ENCODE measurements at places on chromosomes 5 and 9.

DNA sequence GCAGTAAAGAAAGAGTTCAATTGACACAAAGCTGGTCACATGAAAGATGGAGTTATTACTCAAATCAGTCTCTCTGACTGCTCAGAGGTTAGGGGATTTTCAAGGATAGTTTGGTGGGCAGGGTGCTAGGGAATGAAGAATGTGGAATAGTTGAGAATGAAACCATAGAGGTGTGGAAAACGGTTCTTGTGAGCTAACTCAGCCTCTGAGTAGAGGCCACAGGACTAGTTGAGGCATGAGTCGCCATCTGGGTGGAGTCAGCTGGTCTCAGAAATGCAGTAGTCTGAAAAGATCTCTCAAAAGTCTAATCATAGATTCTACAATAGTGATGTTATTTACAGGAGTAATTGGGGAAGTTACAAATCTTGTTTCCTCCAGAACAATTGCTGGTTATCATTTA lies 178.9 kb upstream of the SPEF2 start:
- no peak for DNase-seq

DNA sequence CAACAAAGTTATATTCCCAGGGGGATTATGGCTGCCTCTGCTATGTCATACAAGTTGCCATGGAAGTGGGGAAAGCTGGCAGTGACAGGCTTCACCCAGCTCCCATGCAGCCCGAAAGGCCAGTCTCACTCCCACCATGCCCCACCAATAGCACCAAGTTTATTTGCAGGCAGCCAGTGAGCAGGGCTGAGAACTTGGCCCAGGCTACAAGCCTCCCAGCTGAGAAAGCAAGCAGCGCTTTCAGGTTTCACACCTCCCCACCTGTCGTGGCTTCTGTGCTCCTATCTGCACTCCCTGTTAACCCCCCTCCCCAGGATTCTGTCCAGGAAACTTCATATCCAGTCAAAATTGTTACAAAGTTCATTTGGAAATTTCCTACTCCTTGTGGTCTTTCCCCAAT lies 155.0 kb downstream of the SAXO1 start:
- DNase-seq = no peak

GRCh38 chr9:125913551-125913950 lies 166.4 kb downstream of the PBX3 start:
- DNase-seq = no peak

DNA sequence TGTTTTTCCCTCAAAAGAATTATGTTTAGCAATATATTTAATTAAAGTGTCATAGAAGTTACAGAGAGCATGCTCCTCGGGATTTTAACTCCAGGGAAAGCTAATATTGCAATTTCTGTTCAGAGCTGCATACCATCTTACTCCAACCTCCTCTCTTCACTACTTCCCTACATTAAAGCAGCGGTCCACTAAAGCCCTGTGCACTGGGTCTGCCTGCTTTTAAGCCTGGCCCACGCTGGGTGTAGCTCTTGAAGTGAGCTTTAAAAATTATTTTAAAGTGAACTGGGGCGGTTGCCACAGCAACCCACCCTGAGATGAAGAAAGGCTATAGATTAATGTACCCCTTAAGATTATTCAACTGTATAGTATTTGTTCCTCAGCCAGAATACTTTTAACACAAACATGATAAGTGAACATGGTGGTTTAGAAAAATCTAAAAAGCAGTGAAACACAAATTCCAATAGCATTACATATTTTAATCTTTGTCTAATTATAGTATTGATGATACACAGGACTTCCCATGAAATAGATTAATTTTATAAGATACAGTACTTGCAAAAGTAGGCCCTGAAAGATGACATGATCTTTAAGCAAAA lies 3.9 kb upstream of the MEF2C start:
- no peak for DNase-seq

DNA sequence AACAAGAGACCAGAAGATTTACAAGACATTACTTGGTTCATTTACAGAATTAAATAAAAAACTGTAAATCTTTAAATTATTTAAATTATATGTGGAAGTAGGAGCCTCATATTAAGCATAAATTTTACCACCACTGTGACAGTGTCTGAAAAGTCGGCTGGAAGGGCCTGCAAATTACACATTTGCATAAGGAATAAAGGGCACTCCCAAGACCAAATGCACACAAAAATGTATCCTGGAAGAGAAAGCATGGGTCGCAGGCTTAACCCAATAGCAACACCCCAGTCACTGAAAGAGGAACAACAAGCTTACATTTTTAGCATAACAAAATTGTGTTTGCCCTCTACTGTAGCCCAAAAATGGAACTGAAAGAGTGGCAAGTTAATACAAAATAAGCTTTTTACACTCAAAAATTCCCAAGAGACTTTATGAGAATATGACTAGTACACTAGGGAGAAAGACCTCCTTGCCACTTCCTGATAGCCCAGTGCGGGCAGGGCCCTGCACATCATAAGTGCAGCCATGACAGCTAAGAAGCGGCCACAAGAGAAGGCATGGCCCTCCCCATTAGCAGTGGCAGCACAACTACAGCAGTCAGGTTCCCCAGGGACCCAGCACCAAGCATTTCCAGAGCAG lies 482.0 kb downstream of the DTWD2 start:
- no peak for DNase-seq

- DNase-seq = no peak
These were observed 65.5 kb upstream of the ABCA1 start for GRCh38 chr9:104993291-104993963.

DNA sequence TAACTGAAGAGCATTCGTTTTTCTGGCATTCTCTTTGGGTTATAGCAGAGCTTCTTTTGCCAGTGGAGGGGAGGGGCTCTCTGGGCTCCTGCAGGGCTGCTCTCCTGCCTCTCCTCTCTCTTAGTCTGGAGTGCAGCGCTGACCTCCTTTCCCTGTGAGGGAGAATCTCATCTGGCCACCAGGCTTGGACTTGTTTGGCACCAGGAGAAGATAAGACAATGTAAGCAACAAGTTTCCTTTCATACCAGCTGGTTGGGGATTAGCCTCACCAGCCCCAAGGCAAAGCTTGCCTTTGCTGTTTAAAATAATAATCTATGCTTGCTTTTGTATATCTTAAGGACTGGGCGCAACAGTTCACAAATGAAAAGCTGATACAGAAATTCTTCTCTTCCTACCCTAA lies 196.4 kb downstream of the TLE4 start:
- no peak for DNase-seq

DNA sequence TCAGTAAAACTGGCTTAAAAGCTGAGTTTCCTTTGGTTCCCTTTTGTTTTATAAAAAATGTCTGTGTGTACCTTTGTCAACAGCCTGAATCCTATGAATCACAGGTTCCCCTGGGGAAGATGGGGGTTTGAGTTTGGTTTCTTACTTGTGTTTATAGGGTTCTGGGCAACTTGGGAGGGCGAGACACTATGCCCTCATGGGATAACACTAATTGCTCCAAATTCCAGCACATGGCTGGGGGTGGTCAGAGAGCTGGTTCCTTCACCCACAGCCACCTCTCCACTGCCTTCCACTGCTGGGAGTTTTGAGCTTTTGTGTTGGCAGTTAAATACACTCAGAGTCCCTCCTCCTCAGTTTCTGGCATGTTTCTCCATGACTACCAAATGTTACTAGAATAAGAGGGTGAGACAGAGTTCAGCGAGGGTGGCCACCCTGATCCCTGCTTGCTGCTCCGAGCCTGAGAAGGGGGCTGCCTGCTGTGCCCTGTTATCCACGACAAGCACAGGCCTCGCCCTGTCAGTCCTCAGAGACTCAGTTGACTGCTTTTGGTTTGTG lies 83.0 kb upstream of the EPB41L4B start:
- DNase-seq = no peak

DNA sequence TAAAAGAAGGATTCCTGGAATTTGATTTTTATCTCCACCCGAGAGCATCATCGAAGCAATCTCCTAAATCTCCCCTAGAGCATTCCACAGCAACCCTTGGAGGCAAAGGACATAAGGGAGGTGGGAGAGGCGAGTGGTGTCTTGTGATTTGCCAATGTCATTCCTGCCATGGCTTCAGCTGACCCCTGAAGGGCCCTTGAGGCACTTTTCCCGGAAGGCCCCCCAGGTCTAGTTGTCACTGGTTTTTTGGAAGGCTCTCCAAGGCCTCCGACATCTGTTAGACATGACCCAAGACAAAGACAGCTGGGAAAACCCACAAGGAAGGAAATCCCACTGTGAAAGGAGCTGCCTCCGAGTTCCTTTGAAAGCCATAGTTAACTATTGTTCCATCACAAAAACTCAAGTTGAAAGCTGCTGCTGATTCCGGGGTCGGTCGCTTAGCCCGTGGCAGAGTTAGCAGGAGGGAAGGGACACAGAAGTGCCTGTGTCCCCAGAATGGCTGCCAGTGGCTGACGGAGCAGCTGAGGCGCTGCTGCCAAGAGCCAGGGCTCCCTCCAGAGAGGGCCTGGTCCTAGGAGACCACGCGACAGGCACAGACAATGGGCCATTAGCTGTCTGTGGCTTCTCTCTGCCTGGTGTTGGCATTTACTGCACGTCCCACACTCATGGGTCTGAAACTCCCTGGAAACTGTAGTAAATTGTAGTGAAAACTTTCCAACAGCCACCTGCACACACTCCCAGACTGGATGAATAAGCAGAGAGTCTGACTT lies 24.4 kb upstream of the TRIO start:
- no peak for DNase-seq

DNA sequence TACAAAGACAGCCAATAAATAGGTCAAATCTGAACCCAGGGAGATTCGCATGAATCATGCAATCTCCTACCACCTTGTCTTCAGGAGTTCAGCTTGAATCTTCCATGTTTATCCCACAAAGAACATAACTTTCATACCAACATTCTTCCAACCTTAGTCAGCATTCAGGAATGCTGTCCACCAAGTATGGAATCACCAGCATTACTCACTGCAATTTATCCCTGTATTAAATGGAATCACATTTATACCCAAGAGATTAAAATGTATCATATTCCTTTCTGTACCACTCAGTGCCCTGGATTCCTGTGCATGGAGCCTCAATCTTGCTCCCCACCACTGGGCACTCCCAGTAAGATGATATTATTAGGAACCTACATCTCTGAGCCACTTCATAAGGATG lies 162.6 kb downstream of the GLIS3 start:
- DNase-seq = no peak

DNA sequence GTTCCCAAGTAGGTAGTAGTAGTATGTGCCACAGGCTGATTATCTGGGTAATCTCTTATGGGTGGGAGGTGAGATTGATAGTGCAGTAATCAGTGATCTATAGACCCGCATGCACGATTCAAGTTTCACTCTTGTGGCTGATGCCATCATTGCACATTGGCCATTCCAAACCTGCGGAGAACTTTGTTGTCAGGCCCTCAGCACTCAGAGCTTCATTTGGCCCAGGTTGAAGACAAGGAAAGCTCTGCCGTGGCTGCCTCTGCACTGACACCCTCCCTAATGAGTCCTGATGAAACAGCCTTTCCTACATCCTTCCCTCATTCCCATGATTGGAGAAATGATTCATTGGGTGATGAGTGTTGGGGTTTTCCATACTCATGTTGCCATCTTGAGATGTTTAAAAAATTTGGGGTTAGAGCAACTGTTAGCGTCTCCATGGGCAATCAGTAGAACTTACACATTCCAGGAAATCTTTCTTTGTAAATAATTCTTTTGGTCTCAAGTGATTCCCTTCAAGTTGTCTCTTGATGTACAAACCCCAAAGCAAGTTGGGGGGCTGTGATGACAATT lies 22.9 kb downstream of the PROP1 start:
- DNase-seq = no peak

DNA sequence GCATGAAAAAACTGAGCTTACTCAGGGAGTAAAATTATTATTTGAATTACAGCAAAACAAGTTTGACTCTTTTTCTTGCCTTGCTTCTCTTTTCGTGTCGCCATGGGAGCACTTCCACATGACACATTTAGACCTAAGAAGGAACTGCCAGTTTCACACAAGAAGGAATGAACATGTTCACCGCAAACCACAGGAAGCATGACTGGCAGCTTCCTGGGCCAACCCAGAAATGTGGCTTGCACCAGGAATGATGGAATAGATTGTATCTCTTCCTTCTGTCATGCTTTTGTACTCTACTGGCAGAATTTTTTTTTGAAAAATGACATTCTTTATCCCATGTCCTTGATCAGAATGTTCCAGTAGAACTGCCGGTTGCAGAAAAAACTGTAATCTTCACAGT lies 32.9 kb upstream of the MAN2A1 start:
- DNase-seq = peak; percentile 35

DNA sequence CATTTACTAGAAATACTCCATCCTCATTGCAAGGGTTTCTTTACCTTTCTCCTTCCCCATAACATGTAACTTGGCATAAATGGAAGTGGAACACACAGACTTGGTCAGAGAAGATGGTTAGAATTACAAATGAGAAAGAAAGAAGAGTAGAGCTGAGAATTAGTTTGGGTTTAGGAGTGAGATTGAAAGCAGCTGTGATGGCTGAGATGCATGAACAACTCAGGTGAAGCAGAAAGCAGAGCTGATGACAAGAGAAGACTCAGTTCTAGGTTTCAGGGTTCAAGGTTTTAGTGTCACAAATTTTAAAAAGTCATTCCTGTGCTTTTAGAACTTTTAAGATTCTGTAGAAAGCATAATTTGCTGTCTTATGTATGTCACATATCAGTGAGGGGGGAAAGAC lies 54.0 kb downstream of the TMEM161B start:
- no peak for DNase-seq

- DNase-seq = peak; percentile 88
These were observed 74.2 kb downstream of the NTNG2 start for GRCh38 chr9:132235894-132236661.

- no peak for DNase-seq
These were observed 29.5 kb upstream of the PCA3 start for GRCh38 chr9:76734716-76735115.

DNA sequence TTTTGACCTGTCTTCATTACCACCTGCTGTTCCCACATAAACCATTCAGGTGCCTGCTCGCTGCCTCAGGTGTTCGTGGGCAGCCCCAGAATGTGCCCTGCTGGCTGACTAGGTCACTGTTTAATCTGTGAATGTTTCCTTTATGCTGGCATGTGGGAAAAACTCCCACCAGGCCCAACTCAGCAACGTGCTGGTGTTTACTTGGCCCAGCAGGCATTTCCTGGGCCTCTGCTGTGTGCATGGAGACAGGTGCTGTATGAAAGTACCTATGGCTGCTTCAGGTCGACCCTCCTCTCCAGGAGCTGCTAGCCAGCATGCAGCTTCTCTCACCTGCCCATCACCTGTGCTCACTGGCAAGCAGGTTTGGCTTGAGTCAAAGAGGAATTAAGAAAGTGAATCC lies 65.8 kb downstream of the RAD23B start:
- DNase-seq = no peak

- no peak for DNase-seq
These were observed 65.0 kb upstream of the SARDH start for GRCh38 chr9:133803028-133803585.

- DNase-seq = no peak
These were observed 32.6 kb upstream of the PLAC8L1 start for GRCh38 chr5:146137967-146138403.

DNA sequence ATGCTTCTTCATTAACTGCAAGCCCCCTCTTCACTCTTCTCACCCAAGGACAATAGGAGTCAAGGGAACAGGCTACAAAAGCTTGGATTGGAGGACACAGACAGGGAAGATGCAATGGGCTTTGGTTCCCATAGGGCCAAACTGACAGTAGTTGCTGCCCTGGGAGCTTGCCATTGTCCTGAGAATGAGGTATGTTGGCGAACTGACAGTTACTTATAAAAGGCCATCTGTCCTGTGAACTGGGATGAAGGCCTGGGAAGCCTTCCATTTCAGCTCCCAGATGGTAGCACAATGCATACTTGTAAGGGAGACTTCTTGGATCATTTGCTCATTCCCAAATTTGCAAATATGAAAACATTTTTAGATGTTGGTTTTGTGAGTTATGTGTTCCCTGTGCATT lies 88.9 kb downstream of the SNCAIP start:
- no peak for DNase-seq

Measured in stimulated activated CD4-positive, alpha-beta T cell treated with anti-CD3 and anti-CD28 coated beads, Interleukin-2, amount 100 ng/mL, for 24 hours (primary cell).